Liver (tissue), 10 donors: ENCODE measurements at places on chromosomes 4 and X. TPM values are rescaled to one million over a fixed set of nuclear protein-coding genes. Genes with fewer than 3 reads are reported as not detected.

The PAGE1 gene
- not detected for total RNA-seq

DNA sequence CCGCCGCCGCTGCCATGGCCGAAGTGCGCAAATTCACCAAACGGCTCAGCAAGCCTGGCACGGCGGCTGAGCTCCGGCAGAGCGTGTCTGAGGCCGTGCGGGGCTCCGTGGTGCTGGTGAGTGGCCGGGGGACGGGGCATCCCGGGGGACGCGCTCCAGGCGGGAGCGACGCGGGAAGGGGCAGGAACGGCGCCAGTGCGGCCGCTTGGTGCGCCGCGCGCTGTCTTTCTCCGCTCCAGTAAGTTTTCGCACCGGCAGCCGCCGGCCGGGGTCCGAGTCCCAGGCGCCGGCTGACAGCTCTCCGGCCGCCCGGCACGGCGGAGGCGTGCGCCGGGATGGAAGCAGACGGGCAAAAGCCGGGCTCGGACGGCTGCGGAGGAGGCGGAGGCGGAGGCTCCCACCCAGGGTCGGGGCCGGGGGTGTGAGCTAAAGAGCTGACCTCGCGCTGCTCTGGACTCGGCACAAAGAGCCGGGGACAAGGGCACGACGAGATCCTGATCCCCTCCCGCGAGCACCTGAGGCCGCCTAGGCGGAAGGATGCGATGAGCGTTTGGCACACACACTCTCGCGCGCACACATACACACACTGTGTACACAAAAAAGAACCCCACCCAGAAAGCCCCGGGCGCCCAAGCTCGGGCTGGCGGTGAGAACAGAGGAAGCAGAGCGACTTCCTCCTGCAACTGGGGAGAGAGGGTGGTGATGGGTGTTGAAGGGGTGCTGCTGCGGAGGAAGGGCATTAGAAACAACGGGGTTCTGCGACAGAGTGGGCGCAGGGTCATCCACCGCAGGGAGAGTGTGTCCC, 545 bp downstream of the DOCK11 start:
- peak; percentile 32 for DNase-seq

DNA sequence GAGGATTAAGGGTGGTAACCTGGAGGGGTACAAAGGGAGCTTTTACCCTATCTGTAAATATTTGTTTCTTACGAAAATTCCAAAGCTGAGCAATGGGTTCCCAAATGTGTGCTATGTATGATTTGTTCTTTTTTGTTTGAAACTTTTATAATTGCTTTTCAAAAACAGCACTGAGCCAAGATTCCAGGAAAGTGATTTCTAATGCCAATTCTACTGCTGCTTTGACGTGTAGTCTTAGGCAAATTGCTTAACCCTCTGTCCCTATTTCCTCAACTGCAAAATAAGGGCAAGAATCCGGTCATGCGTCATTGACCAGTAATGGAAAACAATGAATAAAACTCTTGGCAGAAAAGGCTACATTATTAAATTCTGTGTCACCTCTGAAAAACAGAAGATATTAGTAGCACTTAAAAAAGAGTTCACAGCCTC, 454.7 kb downstream of the IL15 start:
- no peak for DNase-seq

GRCh38 chrX:103155201-103155600, 59.7 kb upstream of the BEX4 start:
- no peak for DNase-seq

DNA sequence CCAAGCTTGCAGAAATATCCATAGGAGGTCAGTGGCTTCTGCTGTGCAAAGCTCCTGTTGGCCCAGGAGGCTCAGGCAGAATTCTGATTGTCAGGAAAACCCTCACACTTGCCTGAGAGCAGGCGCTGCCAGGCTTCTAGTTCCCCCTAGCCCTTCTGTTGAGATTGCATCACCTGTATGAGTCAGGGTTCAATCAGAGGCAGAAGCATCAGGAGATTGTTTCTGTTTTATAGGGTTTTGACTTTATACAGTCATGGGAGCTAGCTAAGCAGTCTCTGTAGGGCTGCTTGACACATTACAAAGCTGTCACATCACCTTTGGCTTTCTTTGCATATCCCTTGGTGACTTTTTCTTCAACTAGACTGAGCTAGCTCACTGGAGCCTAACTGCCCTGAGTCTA, 27.8 kb downstream of the DIPK2B start:
- no peak for DNase-seq

DNA sequence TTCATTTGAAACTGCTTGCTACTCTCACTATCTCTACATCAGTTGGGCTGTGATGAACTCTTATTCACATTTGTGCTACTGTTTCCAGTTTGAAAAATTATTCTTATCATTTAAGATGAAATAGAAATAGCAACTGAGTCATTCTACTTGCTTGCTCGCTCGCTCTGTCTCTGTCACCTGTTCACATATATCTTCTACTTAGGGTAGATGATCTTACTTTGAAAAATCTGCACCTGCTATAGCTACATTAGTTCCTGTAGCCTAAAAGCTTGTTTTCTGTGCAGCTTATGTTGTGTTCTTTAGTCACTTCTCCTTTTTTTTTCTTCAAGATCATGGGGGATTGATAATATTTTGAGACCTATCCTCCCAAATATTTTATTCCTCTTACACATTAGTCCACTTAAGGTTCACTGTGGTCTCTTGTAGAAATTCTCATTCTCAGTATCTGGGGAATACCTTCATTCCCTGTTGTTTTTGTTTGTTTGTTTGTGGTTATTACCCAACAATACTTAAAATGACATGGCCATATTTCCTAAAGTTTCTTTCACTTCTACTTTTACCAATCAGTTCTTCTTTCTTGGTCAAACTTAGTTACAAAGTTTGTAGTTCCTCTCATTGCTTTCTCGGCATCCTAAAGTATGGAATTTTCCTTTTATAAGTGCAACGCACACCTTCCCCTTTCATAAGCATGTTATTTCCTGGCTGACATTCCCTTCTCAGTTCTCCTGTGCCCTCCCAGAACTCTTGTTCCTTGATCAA, 36.5 kb downstream of the CLCN5 start:
- no peak for DNase-seq

DNA sequence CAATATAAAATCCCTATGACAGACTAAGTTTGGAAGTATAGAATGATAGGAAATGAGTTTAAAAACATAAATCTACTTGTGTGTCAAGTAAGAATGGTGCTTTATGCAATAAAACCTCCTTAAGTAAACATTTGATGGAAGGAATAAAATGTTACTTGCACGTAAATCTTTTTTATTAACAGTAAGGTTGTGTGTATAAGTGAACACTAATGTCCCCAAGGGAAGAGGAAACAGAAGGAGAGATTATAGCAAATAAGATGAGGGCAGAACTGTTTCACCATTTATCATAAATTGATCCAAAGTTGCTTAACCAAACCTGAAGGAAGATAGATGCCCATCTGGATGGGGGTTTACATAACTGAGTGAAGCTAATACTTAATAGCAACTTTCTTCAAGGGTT, 86.8 kb downstream of the FRMPD4 start:
- DNase-seq: no peak

DNA sequence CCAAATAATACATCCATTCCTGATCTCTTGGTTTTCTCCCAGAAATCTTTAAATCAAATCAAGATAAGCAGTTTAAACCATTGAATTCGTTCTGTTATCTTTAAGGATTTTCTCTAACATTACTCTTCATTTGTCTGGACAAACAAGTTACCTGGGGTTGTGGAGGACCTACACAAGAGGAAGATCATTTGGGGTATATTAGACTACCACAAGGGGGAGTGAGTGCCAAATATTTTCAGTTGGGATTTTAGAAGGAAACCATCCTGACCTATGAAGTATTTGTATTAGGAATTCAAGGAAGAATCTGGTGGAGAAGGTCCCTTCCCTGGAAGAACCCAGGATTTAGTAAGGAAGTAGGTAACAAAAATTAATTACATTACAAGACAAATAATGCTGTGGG, 12.0 kb upstream of the DCHS2 start:
- no peak for DNase-seq

DNA sequence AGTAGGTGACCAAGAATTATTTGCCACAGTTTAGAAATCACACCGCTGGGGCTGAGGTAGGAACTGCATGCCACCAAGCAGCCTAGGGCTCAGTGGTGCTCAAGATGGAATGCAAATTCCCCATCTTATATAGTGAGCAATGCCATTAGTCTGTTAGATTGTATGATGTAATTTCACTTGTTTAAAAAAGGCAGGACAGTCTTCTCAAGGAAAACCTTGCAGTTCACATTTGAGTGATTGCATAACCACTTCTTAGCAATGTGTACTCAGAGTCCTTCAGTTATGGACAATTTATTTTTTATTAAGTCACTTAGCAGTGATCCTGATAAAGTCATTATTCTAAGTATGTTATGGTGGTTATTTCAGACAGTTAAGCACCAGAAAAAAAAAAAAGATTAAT, 142.9 kb upstream of the SFRP2 start:
- no peak for DNase-seq

- no peak for DNase-seq
These were observed 26.2 kb downstream of the JADE1 start for GRCh38 chr4:128835498-128836222.

DNA sequence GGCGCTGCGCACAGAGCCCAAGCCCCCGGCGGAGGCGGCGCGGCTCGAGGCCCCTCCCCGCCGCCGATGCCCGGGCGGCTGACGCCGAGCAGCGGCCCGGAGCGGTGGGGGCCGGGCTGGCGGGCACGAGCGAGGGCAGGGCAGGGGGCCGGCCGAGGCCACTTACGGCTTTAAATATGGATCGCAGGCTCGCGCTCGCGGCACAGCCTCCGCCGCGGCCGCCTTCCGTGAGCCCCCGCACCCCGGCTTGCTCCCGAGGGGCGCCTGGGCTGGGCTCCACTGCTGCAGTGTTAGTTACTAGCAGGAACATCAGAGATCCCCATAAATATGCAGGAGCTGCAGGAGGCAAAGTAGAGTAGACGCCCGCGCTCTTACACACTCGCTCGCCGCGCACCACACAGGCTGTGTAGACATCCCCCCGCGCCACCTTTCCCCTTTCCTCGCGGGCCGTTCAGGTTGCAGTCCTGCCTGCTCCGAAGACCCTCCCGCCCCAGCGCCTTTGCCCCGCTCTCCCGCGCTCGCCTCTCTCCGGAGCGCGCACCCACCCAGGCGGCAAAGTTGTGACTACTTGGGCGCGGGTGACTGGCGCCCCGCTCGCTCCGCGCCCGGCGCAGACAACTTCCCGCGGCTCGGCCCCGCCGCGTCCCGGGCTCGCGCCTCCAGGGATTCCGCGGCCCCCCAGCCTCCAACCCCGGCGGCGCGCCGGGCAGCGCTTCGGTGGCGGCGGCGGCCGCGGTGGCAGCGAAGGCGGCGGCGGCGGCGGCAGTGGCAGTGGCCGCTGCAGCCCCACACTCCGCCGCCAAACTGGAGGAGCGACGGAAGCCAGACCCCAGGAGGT, 152.0 kb upstream of the SLC4A4 start:
- DNase-seq: peak; percentile 38

GRCh38 chrX:72062916-72063315, 68.8 kb downstream of the RTL5 start:
- no peak for DNase-seq
